ENCODE measurements at places on chromosomes 1 and 21. TPM values are rescaled to one million over a fixed set of nuclear protein-coding genes. Genes with fewer than 3 reads are reported as not detected.

TMPRSS15 gene
- not detected for total RNA-seq

PRELP gene
- total RNA-seq = not detected

CCDC181 gene
- 0.10 TPM for total RNA-seq

PTPN14 gene
- 9.8 TPM for total RNA-seq

LCE1D gene
- not detected for total RNA-seq

AK2 gene
- total RNA-seq = 146 TPM

LAMC1 gene
- total RNA-seq = 128 TPM

NEGR1 gene
- not detected for total RNA-seq

AIM2 gene
- total RNA-seq = not detected

OR2L13 gene
- not detected for total RNA-seq

USP48 gene
- 20.3 TPM for total RNA-seq

TEX38 gene
- not detected for total RNA-seq

AMY1B gene
- not detected for total RNA-seq

TIAM1 gene
- 0.74 TPM for total RNA-seq

KIF21B gene
- 2.5 TPM for total RNA-seq

DISP3 gene
- 0.31 TPM for total RNA-seq

Measured in A549 treated with CORT108297 at 1 μM for 4 hours (cell line).